Activated naive CD8-positive, alpha-beta T cell treated with anti-CD3 and anti-CD28 coated beads, Interleukin-2, amount 10 ng/mL, durations not matched to agents 7 days and 5 days (primary cell): ENCODE measurements at places on chromosomes 12 and 14.

DNA sequence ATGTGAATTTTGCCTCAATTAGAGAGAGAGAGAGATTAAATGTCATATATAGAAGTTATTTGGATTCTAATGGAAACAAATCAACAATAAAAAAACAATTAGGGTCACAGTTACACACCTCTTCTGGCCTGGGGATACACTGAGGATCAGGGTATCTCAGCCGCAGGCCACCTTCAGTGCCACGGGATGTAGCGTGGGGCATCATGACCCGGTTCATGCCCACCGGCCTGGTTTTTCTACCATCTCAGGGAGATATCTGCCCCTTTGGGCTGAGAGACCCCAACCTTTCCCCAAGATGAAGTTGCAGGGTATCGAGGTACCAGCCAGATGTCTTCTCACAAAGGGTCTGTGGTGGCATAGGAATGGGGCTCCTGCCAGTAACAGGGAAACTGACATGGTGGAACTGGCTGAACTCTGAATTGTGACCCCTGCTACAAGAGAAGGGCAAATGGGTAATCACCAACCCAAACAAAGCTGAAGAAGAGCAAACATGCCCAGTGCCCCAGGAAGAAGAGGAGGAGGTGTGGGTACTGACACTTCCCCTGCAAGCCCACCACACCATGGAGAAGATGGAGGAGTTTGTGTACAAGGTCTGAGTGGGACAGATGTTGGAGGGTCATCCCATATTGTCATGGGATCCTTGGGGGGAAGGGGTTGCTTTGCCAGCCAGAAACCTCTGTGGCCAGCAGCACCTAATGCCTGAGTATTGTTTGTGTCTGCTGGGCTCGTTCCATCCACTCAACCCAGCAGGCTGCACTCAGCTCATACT is 19.5 kb downstream of the SERPINA3 start:
- H3K4me1 ChIP-seq = no peaks in the 10 kb centered on the region
- H3K4me3 ChIP-seq = no peak overlapping the region
- peaks cover 2% of the 10 kb centered on the region for H3K27me3 ChIP-seq
- no peak for DNase-seq

- DNase-seq = no peak
- no peak overlapping the region for H3K27ac ChIP-seq
- no peak overlapping the region for H3K4me3 ChIP-seq
- peaks cover 33% of the 10 kb centered on the region for H3K27me3 ChIP-seq
- peaks cover 16% of the 10 kb centered on the region for H3K4me1 ChIP-seq
Observed at GRCh38 chr12:51850965-51851299, 2.4 kb upstream of the FIGNL2 start.

GRCh38 chr14:53285064-53285463 is 131.9 kb upstream of the DDHD1 start:
- no peak overlapping the region for H3K4me3 ChIP-seq
- no peaks in the 10 kb centered on the region for H3K27me3 ChIP-seq
- no peak for DNase-seq
- no peak overlapping the region for H3K27ac ChIP-seq
- H3K4me1 ChIP-seq = no peaks in the 10 kb centered on the region
- H3K36me3 ChIP-seq = peaks cover 6% of the 10 kb centered on the region

DNA sequence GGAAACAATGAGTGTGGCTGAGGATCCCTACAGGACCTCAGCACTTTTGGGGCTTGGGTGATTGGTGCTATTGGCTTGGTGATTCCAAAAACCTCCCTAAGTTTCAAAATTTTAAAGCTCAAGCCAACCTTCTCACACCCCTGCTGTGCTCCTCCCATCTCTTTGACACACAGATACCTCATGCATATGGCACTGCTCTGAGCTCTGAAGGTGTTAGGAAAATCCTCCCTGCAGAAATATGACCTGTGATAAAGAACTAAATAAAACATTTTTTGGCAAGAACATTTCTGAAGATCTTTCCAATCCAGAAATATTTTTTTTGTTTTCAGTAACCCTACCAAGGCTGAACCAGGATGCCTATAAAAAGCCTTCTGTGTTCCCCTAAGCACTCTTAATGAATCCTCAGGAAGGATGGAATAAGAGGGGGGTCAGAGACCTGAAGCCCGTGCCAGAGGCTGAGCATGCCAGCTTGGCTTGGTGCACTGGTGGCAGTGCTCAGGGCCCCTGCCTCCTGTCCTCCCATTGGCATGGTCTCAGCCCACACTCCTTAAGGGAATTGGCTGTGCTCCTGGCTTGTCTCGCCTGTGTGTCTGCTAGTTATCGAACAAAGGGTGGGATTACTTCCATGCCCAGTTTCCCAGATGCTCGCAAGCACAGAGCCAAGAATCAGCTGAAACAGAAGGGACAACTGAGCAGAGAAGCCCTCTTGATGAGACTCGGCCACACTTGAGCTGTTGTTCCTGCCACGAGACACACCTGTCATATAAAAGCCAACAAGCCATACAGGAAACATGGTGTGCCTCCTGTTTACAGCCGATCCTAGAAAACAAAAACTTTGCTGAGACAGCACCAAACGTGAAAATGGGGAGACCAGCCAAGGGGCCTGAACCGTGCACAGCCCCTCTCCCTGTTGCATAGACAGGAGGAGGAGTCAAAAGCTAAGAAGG is 132.7 kb upstream of the EEA1 start:
- H3K4me1 ChIP-seq = peaks cover 17% of the 10 kb centered on the region
- no peak for DNase-seq
- no peak overlapping the region for H3K4me3 ChIP-seq
- no peak overlapping the region for H3K27ac ChIP-seq
- H3K36me3 ChIP-seq = peaks cover 4% of the 10 kb centered on the region
